ENCODE measurements at places on chromosomes 2 and 18.

DNA sequence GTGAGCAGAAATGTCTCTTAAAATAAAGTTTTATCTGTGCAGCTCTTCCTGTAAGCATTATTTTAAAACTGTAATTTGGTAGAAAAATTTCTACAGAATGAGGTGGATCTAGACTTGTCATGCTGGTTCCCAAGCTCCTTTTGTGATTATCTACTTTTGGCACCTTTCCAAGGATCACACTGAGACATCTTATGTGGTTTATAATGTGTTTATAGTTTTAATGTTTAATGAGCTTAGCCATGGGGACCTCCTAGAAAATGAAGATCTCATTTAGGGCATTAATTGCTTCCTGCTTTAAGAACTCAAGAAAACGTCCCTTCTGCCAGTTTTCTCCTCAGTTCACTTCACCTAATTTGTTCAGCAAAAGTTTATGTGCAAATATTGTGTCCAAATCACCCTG lies 468.4 kb downstream of the SUCLG1 start:
- DNase-seq: peak; percentile 2

DNA sequence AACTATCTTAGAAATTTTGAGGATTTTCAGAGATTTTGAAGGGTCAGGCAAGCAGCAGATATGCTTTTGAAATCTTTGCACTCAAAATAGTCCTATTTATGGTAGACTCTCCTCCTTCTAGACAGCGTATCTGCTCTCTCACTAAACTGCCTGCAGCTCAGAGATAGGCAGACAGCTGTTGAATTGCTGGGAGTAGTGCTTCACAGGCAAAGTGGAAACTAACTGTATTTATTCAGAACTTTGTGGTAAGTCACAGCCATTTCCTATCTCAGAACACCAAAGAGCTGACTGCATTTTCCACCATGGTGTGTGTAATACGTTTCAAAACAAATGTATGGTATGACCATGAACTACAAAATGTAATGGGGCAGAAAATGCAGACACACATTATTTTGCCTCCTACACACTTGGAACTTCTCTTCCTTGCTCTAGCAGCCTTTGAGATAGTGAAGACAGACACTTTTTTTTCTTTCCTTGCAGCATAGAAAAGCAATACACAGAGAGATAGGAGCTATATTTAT lies 352.4 kb downstream of the LRP1B start:
- DNase-seq: no peak

DNA sequence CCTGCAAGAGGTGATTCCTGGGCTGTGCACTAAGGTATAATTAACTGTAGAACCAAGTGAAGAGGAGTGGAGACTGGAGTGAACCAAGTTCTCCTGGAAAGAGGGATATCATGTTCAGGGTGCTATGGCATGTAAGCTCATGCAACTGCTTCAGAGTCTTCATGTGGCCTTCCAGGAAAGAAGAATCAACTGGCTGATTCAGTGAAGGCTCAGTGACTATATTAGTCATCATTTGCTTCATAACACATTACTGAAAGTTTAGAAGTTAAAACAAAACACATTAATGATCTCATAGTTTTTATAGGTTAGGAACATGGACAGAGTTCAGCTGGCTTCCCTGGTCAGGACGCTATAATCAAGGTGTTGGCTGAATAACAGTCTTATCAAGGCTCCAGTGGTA lies 1200.8 kb upstream of the GYPC start:
- DNase-seq: no peak

DNA sequence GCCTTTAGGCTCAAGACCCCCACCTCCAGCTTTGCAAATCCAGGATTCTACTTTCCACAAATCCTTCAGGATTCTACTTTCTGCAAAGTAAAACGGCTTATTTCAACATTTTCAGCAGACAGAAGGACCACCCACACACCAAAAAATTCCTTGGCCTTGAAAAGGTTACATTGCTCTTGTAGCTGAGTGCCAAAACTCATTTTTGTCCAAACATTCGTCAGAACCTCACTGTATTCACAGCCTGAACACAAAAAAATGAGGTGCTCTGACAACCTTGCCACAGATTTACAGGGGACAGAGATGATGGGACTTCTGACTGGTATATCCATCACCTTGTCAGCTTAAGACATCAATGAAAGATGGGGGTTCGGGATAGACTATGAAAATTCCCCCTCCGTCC lies 63.0 kb upstream of the COX7A2L start:
- DNase-seq: no peak

DNA sequence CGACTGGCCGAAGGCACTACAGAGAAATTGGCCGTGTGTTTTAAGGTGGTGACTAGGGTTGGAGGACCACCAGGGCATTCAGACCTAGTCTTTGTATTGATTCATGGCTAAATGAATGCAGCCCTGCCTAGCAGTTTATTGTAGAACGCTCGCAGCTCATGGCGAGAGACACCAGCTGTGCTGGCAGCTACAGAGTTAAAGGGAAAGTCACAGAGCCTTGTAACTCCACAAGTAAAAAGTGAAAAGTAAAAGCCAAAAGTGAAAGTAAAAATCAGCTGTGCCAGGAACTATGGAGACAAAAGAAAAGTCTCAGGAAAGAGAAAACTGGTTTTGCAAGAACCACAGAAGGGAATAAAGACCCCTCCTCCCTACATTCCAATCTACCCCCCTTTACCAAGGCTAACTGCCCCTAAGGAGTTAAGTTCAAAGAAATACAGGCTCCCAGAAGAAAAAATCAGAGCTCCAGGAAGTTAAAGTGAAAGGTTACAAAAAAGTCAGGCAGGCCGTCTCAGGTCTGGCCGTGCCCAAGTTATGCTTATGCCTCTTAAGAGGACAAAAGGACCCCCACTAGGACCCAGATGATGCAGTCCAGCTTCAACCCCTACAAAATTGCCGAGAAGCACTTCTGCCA lies 46.4 kb upstream of the SELENOI start:
- no peak for DNase-seq

- no peak for DNase-seq
Observed at GRCh38 chr2:234853729-234854128, 98.1 kb upstream of the SH3BP4 start.

- no peak for DNase-seq
Observed at GRCh38 chr2:222780051-222780450, 80.8 kb upstream of the ACSL3 start.

- no peak for DNase-seq
Observed at GRCh38 chr2:38230756-38231155, 146.3 kb downstream of the ATL2 start.

GRCh38 chr2:119772767-119773166 lies 13.0 kb downstream of the PTPN4 start:
- DNase-seq: no peak

GRCh38 chr2:111030945-111031344 lies 89.8 kb upstream of the BCL2L11 start:
- no peak for DNase-seq

GRCh38 chr2:237923481-237924163 lies 43.2 kb upstream of the UBE2F start:
- DNase-seq: no peak

DNA sequence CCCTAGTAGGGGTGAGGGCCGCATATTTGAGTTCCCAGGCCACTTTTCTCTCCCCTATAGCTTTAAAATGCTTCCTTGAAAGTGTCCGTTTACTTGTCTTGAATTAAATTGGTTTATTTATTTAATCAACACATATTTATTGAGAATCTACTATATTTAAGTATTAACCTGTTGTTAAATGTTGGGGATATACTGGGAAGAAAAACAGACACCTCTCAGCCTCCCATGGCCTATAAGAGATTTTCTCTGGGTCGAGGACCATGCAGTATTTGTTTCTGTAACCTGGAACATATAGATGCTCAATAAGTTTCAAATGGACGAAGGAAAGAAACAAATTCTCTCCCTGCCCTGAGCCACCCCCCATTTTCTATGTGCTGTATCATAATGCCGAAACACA lies 98.6 kb downstream of the INSIG2 start:
- no peak for DNase-seq

DNA sequence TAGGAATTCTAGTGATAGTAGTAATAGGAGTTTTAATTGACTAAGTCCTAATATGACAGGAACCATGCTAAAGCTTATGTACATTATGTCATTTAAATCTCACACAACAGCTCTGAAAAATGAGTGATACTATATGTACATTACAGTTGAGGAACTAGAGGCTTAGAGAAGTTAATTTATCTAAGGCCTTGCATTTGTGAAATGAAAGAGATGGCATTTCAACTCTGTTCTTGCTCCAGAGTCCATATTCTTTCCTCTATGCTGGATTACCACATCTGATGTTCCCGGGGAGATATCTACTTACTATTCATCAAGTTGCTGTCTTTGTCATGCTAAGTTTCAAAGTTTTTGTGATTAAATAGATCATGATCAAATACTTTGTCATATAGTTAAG lies 5.7 kb downstream of the AGPS start:
- DNase-seq: no peak

- DNase-seq: peak; percentile 39
Observed at GRCh38 chr2:235106874-235107639, 155.2 kb downstream of the SH3BP4 start.

GRCh38 chr2:188851826-188852225 lies 122.3 kb upstream of the COL3A1 start:
- DNase-seq: no peak

DNA sequence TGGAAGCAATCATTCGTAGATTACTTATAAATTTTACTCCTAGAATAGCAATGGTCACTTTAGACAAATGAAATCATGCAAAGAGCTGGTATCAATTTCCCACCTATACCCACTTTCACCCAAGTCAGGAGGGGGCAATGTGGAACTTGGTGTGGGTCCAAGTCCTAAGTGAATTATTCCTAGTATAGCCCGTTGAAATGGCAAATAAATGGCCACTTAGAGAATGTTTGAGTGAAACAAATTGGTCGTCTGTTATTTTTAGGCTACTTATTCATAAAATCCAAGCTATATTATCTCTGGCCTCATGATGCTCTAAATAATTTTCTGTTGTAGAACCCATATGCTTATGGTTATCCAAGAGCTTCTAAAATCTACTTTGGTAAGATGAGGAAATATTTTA lies 98.1 kb downstream of the MYO3B start:
- no peak for DNase-seq

DNA sequence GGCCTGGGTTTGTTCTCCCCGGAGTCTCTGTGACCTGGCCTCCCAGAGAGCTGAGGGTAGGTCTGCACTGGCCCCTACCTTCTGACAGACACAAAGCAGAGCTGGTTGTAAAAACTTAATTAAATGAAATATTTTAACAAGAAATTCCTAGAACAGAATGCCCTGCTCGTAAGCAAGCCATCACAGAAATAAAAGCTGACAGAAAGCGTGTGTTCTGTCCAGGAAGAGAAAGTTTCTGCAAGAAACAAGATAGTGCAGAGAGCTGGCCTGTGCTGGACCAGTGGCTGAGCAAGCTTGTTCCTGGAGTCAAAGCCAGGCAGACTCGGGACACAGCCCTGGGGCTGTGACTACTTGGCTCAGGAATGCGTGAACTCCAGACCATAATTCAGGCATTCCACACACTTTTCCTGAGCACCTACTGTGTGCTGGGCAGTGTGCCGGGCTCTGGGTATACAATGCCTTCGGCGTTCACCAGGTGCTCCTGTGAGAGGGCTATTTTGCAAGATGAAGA lies 51.6 kb downstream of the APOB start:
- DNase-seq: no peak

DNA sequence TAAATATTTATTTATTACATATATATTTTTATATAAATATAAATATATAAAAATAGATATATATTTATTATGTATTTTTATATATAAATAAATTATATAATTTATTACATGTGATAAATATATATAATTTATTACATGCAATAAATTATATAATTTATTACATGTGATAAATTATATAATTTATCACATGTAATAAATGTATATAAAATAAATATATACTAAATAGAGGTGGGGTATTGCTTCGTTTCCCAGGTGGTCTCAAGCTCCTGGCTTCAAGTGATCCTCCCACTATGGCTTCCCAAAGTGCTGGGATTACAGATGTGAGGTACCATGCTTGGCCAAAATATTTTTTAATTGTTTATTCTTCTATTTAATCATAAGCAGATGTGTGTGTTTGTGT lies 3.6 kb upstream of the G6PC2 start:
- no peak for DNase-seq

GRCh38 chr2:234588054-234588430 lies 91.2 kb upstream of the ARL4C start:
- no peak for DNase-seq

DNA sequence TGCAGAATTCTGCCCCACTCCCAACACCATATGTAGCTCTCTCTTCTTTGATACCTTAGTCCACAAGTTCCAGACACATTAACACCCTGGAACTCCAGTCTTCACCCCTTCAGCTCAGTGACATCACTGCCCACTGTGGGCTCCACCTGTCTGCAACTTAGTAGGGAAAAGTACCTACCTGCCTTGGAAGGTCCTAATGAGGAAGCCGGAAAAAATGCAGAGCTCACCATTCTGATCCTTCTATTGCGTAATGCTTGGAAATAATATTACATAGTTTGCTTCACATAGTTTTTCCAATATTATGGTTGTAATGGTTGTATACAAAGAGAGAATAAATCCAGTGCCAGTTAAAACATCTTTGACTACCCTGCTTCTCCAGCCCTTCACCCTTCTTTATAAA lies 738.4 kb downstream of the RNF144A start:
- no peak for DNase-seq

DNA sequence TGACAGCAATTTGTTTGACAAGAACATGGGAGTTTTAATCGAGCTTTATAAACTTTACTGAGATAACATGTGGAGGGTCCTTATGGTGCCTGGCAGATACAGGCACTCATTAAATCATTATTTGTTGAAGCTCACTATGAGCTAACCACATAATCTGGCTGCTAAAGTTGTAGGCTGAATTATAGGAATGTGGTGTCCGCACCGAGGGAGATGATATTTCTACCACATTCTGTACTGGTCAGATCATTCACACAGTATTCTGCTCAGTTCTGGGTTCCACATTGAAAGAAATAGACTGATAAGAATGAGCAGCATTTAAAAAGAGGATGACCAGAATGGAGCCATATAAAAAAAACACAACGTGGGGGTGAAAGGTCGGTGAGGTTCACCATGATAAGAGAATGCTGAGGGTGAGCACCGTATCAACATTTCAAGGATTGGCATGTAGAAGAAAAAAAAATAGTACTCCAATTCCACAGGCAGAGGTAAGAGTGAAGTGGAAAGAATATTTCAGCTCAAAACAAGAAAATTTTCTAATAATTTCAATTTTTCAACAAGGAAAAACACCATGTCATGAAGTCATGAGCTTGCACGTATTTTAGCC lies 54.4 kb downstream of the TMEFF2 start:
- DNase-seq: no peak

DNA sequence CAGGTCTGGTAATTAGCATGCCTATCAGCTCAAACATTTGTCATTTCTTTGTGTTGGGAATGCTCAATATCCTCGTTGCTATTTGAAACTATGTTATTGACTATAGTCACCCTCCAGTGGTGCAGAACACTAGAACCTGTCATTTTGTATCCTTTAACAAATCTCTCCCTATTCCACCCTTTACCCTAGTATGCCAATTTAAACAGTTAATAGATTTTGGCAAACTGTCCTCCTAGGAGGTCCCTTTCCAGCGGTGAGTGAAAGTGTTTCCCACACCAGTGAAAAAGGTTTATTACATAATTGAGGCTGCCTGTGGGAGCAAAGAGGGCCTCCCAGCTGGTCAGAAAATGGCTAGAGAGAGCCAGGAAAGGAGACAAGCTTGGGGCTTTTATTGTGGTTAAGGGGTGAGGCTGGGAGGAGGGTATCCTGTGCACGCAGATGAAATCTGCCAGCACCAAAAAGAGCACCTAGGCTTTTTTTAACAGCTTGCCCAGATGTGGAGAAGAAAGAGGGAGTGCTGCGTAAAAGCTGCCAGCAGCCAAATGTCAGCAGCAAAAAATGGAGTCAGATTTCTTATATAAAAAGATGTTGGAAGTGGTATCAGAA lies 1.8 kb upstream of the DRC1 start:
- peak; percentile 36 for DNase-seq

GRCh38 chr18:28682912-28683311 lies 506.0 kb upstream of the CDH2 start:
- no peak for DNase-seq

Data from COR-L47 (cell line).